ENCODE measurements at places on chromosomes 12 and 14. TPM values are rescaled to one million over a fixed set of nuclear protein-coding genes. Genes with fewer than 3 reads are reported as not detected.

DNA sequence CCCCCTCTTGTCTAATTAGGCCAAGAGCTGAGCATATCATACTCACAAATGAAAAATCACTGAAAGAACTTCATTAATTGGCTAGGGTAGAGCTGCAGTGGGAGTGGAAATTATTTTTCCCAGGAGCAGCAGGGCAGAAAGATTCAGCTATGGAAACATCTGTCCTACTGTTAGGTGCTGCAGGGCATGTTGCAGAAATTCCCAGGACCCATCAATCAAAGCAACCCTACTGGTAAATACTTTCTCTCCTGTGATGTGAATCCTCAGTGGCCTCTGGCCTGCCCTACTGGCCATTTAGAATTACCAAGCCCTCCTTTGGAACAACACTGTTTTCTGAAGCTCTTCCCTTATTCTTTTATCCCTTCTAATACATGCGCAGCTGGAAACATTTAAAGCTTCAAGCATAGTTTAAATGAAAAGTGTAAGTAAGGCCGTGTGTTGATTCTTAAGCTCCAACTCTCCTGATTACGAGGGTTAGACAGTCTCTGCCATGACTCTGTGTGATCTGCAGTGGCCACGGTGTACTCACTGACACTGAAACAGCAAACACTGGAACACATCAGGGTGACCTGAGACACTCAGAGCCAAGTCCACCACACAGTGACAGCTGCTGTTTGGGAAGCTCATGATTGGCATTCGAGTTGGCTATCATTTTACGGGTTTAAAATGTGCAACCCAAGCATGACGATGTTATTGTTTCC, 62.6 kb upstream of the TMCC3 start:
- DNase-seq = no peak

- no peak for DNase-seq
Observed at GRCh38 chr14:63510538-63510937, 32.6 kb downstream of the PPP2R5E start.

Gene VWF
- not detected for polyA plus RNA-seq

Gene SIX6
- not detected for polyA plus RNA-seq

Gene A2ML1
- polyA plus RNA-seq = 0.38 TPM

Gene GARIN6
- polyA plus RNA-seq = not detected

Data from hepatocyte (in vitro differentiated cells).